ENCODE measurements at places on chromosomes 3 and 15.

- no peak for DNase-seq
Observed at GRCh38 chr15:88193415-88193814, 63.1 kb downstream of the NTRK3 start.

DNA sequence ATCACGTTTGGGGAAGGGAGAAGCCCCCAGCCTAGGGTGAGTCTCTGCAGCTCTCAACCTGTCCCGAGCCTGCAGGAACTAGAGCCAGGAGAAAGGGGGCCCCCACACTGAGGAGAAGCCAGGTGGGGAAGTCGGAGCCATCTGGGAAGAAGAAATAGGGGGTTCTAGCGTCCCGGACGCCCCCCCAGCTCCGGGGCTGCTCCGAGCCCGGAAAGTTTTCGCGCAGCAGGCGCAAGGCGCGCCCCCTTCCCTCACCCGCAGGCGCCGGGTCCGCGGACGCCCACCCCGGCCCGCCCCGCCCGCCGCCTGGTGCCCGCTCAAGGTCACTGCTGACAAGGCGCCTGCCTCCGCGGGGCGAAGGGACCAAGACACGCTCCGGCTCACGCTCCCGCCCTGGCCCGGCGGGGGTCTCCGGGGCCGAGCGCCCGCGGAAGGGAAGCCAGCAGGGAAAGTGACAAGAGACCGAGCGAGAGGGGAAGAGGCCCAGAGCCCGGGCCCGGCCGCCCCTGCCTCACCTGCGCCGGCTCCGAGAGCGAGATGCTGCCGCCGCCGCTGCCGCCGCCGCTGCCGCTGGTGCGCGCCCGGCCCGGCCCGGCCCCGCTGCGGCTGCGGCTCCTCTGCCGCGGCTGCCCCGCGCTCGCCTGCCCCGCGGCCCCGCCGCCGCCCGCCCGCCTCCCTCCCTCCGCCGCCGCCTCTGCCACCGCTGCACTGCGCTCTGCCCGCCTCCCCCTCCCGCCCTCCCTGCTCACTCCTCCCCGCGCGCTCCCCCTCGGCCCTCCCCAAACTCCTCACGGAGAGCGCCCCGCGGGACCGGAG is 108.4 kb upstream of the SLC6A11 start:
- DNase-seq = no peak

- no peak for DNase-seq
Observed at GRCh38 chr3:156040041-156040440, 80.3 kb upstream of the KCNAB1 start.

GRCh38 chr3:50475348-50475747 is 28.1 kb downstream of the CACNA2D2 start:
- no peak for DNase-seq

- DNase-seq = no peak
Observed at GRCh38 chr15:73352082-73352481, 16.7 kb downstream of the HCN4 start.

DNA sequence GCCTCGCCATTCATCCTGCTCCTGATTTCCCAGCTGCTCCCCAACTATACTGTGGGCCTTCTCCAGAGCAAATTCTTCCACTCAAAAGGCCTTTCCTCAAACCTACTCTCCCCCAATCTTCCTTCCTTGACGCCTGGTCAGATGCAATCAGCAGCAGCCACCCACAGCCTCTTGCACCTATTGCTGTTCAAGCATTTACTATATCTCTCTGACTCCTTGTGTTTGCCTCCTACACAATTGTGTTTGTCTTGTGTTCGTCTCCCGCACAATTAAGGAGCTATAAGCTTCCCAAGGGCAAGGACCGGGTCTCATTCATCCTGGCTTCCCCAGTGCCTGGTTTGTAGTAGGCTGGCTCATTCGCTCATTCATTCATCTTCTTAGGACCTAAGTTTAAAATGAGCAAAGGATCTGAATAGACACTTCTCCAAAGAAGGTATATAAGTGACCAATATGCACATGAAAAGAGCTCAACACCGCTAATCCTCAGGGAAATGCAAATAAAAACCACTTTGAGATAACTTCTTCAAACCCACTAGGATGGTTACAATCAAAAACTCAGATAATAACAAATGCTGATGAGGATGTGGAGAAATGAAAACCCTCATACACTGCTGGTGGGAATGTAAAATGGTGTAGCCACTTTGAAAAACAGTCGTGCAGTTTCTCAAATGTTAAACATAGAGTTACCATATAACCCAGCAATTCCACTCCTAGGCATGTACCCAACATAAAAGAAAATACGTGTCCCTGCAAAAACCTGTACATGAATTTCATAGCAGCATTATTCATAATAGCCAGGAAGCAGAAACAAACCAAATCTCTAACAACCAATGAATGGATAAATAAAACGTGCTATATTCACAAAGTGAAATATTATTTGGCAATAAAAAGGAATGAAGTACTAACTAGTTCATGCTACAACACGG is 31.0 kb downstream of the MEGF11 start:
- no peak for DNase-seq

DNA sequence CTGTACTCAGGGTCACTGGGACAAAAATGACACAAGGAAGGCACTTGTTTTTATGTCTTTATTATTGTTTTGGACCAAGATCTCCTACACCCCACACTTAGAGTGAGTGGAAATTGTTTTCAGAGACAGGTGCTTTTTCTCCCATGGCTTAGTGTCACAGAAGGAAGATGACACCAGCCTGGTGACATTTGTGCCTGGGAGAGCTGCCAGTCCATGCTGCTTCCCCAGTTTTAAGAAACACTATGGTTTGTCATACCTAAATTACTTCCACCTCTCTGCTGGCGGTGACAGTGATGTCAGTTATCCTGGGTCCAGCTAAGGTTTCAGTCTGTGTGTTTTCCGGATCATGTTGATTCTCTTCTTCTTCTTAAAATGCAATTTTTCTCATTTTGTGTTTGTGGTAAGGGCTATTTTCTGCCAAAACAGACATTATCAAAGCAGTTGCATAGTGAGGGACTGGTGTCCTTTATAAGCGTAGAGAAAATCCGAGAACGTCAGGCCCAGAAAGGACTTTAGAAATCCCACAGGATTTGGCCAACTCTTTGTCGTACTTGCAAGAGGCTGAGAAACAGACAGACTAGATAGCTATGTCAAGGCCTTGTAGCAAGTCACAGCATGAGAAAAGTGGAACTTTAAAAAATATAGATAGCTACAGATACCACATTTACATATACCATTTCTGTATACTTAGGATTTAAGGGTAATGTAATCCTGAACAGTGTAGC is 149.5 kb downstream of the TP63 start:
- DNase-seq = no peak

GRCh38 chr3:129605203-129605921 is 1.1 kb downstream of the PLXND1 start:
- DNase-seq = no peak

DNA sequence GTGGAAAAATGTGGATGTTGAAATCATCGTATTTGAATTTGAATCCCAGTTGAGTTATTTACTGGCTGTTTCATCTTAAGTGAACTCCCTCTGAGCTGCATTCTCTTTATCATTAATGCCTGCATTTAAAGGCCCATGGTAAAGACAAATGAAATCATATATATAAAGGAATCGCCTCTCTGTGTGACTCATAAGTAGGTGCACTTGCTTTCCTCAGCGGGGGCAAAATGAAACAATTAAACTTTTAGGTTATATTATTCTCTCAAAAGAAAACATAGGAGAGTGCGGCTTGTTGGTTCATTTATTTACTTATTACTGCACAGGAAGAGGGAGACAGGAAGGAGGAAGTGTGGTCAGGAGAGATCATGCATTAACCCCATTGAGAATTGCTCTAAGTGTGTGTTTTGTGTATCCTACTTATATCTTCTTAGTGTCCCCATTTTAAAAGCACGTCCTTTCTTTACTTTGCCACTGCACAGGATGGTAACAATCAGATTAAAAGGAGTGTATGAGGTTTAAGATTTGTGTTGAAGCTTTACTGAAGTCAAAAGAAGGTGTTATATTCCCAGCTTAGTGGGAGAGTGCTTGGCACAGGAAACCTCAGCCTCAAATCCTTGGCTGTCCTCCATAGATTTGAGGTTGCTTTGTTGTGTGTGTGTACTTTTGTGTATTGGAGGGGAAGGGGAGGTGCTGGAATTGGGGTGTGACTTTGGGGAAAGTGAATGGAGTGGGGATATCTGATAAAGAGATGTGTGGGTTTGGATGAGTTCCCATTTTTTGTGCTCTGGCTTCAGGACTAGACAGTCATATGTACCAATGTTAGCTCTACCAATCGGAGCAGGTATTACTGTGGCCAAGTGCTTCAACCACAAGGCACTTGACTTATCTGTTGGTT is 595.8 kb upstream of the NR2F2 start:
- DNase-seq = no peak

- DNase-seq = no peak
Observed at GRCh38 chr3:32946973-32947788, 4.3 kb upstream of the CCR4 start.

GRCh38 chr3:63791974-63792373 is 27.1 kb upstream of the C3orf49 start:
- no peak for DNase-seq

GRCh38 chr3:21170964-21171363 is 580.0 kb downstream of the ZNF385D start:
- DNase-seq = no peak

DNA sequence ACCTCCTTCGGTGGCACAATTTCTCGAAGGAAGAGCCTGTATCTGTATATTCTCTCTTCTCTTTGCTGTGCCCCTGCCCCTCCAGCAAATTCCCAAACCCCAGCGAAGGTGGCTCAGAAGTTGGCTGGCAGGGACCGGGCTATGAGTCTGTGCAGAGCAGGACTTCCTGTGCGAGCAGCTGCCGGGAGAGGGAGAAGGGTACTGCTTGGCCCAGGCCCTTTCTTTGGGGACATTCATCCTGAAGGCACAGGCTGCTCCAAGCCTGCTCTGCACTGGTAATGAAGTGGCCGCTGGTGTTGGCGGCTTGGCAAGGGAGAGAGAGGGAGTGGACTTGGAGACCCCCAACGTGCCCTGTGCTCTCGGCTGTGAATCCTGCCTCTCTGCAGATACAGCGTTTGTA is 1.5 kb downstream of the SLC6A11 start:
- no peak for DNase-seq

GRCh38 chr15:39132070-39132469 is 448.8 kb upstream of the THBS1 start:
- DNase-seq = no peak

DNA sequence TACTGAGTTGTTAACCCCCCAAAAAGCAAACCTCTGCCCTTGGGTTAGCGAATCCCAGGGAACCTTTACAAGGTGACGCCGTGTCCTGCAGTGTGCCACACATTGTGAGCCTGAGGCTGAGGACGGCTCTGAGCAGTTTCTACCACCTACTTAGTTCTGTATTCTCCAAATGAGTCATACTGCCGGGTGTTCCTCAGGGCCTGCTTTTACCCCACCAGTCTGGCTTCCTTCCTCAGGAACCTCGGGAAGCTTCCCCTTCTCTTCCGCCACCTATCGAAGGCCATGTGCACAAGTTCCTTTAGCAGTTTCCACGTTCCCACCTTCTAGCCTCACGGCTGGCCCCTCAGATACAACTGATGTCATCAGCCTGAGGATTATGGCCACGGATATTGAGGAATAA is 384.0 kb upstream of the TPM1 start:
- no peak for DNase-seq

DNA sequence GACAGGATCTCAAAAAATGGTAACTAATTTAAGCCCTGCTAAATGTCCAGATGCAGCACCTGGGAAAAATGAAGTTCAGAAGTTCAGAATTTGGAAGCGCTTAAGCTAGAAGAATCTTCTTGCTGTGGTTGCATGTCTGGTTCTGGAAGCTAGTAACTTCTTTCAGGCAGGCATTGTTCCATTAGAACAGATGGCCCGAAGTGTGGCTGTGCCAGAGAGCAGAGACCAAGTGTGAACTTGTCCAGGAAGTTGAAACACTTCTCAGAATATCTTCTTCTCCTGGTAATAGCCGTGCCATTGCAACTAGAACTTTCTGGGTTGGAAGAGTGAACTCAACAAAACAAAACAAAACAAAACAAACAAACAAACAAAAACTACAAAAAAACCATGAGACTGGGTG is 80.0 kb downstream of the MITF start:
- no peak for DNase-seq

- DNase-seq = no peak
Observed at GRCh38 chr3:514192-514591, 317.6 kb downstream of the CHL1 start.

DNA sequence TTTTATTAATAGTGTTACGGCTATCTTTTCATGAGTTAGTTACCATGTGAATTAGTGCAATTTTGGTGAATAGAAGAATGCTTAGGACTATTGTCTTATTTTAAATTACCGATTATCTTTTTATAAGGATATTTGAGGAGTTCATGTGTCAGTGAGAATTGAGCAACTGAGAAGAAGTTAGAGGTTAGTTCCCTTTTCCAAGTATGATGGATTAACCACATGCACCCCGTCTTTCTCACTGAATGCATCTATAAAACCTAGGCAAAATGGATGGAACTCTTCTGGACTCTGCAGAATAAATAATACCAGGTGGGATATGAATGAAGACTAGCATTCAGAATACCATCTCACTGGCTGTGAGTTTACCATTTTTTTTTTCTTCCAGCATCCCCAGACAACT is 74.3 kb downstream of the TCF12 start:
- no peak for DNase-seq

DNA sequence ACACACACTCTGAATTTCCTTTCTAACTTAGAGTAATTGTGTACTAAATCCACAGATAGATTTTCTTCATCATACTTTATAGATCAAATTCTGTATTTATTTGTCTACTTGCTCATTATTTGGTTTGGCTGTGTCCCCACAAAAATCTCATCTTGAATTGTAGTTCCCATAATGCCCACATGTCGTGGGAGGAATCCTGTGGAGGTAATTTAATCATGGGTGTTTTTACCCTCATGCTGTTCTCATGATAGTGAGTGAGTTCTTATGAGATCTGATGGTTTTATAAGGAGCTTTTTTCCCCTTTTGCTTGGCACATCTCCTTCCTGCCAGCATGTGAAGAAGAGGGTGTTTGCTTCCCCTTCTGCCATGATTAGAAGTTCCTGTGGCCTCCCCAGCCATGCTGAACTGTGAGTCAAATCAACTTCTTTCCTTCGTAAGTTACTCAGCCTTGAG is 198.3 kb upstream of the TGFBR2 start:
- DNase-seq = no peak

GRCh38 chr3:113946831-113947230 is 982 bp upstream of the ZDHHC23 start:
- no peak for DNase-seq

GRCh38 chr3:121651684-121652083 is 9.0 kb downstream of the HCLS1 start:
- DNase-seq = no peak

DNA sequence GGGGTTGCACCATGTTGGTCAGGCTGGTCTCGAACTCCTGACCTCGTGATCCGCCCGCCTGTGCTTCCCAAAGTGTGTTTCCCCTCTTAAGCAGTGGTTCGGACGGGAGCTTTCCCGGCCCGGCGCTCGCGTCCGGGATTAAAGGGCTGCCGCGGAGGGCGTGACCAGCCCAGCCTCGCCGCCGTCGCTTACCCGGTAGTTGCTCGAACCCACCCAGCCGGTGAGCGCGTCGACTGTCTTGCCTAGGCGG is 513 bp downstream of the CLASP2 start:
- no peak for DNase-seq

Data from esophagus squamous epithelium (tissue), 5 donors.